ENCODE measurements at places on chromosomes 3 and 15.
A peak's percentile ranks its signal among the peaks of the same experiment; 100 is the strongest.

- DNase-seq = no peak
Measured at GRCh38 chr3:48034000-48034516, 17.8 kb upstream of the MAP4 start.

GRCh38 chr3:57757642-57758297 lies 1.7 kb downstream of the SLMAP start:
- no peak for DNase-seq

DNA sequence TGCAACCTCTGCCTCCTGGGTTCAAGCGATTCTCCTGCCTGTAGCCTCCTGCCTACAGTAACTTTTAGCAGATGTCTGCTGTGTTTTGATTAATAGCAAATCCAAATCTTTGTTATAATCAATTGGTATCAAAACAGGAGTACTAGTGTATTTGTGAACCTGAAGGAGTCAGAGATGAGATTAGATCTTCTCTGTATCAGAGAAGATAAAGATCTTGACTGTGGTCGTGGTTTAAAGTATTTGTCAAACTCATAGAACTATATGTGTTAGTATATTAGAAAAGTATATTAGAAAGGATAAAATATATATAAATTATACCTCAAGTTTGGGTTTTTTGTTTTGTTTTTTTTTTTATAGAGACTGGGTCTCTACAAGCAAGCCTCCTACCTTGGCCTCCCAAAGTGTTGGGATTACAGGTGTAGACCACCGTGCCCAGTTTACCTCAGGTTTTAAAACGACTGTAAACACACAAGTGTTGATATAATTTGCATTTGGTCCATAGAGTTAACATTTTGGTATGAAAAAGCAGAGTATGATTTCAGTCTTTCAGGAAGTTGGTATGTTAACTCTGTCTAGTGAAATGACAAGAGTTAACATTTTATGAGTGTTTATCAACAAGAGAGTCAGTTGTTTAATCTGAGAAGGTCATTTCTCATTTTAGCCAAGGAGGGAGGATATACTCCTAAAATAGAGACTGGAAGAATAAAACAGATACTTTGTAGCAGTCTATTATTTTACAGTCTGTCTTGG lies 18.3 kb downstream of the RTF1 start:
- DNase-seq = no peak

- peak; percentile 98 for DNase-seq
Measured at GRCh38 chr3:49939858-49940666, at the start of gene RBM6. Gene RBM6 (plus strand): TSS chr3:49940150. CDS start chr3:49962642, 22,492 bp downstream.

- no peak for DNase-seq
Measured at GRCh38 chr3:71805199-71805598, 20.3 kb upstream of the PROK2 start.

DNA sequence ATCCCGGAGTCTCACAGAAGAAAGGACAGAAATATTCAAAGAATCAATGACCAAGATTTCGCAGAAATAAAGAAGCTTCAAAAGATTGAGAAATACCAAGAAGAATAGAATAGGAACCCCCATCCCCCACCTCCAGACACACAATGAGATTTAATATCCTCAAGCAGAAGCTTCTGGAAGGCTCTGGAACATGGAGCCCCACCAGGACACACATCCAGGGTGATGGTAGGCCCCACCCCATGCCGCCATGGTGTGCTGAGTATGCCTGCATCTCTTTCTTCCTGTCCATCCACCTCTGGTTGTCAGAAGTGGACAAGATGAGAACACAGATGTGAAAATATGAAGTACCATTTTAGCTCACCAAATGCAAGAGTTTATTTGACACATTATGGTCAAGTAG lies 19.3 kb downstream of the PRR23E start:
- DNase-seq = no peak

- no peak for DNase-seq
Measured at GRCh38 chr3:195259154-195259474, 11.8 kb downstream of the XXYLT1 start.

DNA sequence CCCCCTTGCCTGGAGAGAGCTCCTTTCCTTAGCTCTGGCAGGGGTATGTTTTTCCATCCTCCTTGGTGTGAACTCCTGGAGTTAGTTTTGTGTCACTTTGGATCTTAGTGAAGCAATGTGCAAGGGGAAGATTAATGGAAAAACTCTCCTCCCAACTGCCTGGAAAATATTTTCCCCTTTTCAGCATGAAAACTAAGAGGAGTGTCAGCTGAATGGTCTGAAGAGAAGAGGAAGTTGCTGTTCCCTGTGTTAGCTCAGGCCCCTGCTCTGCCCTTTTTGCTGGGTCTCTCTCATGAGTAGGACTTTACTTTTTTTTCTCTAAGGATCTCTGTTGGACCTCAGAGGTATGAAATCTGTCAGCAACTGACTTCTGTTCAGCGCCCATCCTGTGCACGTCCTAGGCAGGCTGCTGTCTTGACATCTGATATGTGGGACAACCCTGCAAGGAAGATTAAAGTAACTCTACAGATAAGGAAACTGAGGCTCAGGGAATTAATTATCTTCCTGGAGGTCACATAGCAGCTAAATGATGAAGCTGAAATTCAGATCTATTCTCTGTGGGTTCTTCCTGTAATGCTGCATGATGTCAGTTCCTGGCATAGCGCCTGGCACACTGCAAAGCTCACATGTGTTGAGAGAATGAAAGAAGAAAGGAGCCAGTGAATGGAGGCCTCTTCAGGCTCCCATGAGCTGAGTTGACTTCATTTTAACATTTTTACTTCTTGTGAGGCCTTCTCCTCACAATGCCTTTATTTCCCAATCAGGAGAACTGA lies 109.7 kb upstream of the GALNT15 start:
- no peak for DNase-seq

DNA sequence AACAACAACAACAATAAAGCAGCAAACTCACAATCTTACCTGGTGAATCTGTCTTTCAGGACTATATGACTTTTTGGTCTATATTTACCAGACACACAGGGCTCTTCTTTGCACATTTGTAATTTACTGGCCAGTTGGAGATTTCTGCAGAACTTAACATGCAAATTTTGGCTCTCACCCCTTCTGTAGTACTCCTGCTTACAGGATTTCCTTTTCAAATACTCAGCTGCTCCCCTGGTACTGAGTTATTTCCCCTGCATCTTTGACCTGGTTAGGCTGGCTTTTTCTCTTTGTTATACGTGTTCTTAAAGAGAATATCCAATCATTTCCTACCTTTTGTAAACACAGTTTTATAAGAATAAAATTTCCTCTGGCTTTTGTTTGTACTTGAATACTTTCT lies 228.0 kb downstream of the MBNL1 start:
- no peak for DNase-seq

DNA sequence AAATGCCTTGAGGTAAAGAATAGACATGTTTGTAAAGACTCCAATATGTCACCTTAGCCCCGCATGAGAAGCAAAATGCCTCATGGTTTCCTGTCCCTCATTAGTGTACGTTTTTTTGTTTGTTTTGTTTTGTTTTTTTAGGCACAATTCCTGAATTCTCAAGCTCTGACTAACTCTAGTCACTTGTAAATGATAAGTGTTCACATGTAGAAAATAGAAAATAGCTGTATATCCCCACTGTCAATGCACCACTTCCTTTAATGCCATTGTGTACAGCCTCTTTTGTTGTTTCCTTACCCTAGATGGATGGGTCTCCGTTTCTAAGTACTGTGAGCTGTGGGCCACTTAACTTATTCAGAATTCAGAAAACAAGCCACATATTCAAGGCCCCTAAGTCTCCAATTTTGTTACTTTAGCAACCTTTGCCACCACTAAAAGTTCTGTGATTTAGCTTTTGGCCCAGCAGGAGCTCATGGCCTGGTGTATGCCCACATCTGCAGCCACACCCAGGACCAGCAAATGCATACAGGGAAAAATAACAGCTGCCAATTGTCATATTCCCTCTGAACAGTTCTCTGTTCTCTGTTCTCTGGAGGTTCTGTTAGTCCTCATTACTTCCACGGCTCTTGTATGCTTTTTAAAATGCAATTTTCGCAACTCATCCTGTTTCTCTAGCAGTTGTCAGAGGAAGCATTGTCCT lies 655.5 kb downstream of the GBE1 start:
- no peak for DNase-seq

DNA sequence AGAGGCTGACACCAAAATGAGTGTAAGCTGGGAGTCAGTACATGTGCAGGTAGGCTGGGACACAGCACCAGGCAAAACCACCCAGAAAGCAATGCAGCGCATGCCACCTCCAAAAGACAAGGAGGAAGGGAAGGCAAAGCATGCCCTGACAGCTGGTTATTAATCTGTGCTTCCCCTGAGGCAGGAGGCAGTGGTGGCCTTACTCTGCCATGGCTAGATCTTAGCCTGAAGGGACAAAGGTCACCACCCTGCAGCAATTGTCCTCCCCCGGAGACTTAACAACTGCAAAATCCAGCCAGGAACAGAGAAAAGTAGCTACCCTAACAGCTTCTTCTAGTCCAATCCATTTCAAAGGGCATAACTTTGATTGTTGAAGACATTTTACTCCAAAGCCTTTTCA lies 73.7 kb downstream of the PLD1 start:
- no peak for DNase-seq

DNA sequence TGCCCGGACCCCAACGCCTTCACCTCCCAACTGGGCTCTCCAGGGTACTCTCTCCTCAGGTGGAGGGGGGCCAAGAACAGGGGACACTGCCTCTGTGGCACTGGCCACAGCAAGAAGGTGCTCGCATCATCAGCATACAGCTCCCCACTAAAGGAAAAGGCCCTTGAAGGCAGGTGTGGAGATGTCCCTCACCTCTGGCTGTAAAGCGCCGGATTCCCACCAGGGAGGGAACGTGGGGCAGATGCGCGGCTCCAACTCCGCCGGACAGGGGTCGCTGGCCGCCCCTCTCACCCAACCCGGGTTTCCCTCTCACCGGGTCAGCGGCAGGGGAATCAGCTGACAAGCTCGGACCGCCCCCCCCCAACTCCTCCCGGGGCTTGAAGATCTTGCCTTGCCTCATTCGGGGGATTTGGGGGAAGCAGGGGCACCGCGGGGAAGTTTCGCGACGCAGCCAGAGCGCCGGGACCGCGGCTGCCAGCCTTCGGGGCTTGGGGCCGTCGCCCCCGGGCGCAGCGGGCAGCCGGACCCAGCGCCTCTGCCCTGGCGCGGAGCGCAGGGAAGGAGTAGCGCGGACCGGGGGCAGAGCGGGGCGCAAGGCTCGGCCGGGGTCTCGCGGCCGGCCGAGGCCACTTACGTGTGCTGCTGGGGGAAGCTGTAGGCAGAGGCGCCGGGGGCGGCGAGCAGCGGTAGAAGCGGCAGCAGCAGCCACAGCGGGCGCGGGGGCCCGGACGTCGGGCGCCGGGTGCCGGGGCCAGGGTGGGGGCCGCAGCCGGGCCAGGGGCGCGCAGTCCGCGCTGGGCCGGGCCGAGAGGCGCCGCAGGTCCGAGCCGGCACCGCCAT lies 630 bp downstream of the CACNA2D2 start:
- DNase-seq = peak; percentile 41

GRCh38 chr3:183116025-183116614 lies 16.8 kb upstream of the MCCC1 start:
- peak; percentile 84 for DNase-seq

GRCh38 chr3:179853176-179853575 lies 183.6 kb downstream of the PEX5L start:
- no peak for DNase-seq

- DNase-seq = peak; percentile 73
Measured at GRCh38 chr15:70466895-70467529, 296.3 kb downstream of the UACA start.

- DNase-seq = no peak
Measured at GRCh38 chr3:175731543-175731942, 872.4 kb downstream of the NAALADL2 start.

DNA sequence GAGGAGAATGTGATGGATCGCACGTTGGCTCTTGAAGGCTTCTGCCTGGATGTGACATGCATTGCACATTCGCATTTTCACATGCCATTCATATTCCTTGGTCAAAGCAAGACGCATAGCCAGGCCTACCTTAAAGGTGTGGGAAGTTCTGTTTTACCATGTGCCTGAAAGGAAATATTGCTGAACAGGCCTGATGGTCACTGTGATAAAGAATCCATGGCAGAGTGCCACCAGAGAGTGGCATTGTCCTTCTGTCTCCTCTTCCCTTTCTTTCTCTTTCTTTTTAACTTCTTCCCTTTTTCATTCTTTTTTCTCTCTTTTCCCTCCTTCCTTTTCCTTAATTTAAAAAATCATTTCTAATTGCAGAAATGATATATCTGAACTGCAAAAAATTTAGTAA lies 15.9 kb upstream of the MITF start:
- no peak for DNase-seq

GRCh38 chr3:27570421-27571106 lies 86.4 kb upstream of the SLC4A7 start:
- DNase-seq = no peak

- DNase-seq = no peak
Measured at GRCh38 chr3:70096376-70097066, 97.0 kb downstream of the SAMMSON start.

GRCh38 chr3:123053107-123053506 lies 13.7 kb upstream of the PDIA5 start:
- peak; percentile 70 for DNase-seq

DNA sequence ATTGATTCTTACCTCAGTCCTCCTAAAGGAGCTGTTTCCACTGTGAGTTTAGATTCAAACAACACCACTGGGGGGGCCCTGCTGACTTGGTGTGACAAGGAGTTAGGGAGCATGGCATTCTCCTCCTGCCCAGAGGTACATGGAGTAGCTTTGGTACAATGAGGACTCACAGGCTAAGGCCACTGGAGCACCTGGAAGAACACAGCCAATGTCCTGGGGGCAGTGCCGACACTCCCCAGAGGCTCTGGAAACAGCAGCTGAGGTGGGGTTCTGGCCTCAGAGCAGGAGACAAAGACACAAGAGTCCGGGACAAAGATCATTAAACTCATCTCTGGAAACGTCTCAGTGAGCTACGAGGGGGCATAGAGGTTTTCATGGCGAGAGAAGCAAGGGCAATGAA lies 69.7 kb upstream of the POMGNT2 start:
- no peak for DNase-seq

DNA sequence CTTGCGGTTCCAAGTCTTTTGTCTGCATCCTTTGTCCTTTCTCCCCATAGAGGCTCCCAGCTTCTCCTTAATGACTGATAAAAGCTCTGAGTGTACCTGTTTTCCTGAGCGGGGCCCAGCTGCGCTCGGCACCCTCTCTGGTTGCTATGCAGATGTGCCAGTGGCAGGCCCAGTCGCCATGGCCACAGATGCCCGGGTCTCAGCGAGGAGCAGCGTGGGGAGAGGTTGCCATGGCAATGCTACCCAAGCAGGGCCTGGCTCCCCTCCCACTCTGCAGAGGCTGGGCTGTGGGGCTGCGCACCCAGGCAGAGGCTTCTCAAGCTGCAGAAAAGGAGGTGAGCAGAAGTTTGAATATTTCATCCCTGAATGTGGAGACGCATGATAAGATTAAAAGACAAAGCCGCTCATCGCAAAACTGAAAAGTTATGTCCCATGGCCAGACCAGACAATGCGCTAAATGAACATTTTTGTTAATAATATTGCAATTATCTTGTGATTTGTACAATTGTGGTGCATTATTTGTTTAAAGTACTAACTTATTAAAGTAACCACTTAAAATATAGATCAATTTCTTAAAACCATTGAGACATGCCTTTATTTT lies 66.1 kb downstream of the TPRA1 start:
- no peak for DNase-seq

GRCh38 chr3:34957677-34958076 lies 681.6 kb upstream of the ARPP21 start:
- no peak for DNase-seq

GRCh38 chr3:13021141-13022114 lies 51.8 kb downstream of the IQSEC1 start:
- peak; percentile 73 for DNase-seq

GRCh38 chr3:139937674-139938279 lies 2.8 kb downstream of the CLSTN2 start:
- DNase-seq = peak; percentile 44

Data from WERI-Rb-1 (cell line).